ENCODE measurements at places on chromosomes 11 and 22.

DNA sequence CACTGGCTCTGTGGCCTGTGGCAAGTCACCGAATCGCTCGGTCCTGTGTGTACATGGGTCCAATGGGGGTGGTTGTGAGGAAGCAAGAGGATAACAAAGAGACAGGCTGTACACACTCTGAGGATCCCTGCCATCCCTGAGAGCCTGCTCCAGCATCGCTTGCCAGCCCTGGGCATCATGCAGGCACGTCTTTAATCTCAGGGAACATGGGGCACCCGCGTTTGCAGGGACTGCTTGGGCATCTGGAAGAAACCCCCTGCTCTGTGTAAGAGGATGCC, 1.3 kb upstream of the C1QTNF5 start:
- no peak for DNase-seq

GRCh38 chr11:330694-331357, 10.2 kb upstream of the IFITM3 start:
- DNase-seq: no peak

DNA sequence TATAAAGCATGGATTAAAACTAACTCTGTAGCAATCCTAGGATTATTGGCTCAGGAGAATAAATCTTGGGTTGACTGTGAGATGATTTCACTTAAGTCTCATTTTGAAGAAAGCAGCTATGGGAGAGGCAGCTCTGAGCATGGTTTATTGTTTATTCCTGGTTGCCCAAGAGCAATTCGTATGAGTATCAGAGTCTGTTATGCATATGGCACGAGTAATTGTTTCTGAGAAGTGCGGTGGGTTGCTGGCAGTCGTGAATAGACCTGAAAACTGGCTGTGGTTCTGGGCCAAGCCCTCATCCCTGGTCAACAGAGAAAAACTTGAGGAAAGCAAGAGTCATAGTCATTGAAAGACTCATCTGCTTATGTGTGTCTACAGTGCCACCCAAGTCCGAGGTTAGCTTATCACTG, 26.8 kb downstream of the DIXDC1 start:
- no peak for DNase-seq

- DNase-seq: no peak
Measured at GRCh38 chr22:33519071-33519973, 401.0 kb downstream of the LARGE1 start.

- no peak for DNase-seq
Measured at GRCh38 chr11:129574431-129574830, 198.8 kb downstream of the BARX2 start.

GRCh38 chr22:37281195-37281594, 1.1 kb upstream of the CYTH4 start:
- no peak for DNase-seq

GRCh38 chr11:70488171-70488703, 89.9 kb downstream of the CTTN start:
- no peak for DNase-seq

DNA sequence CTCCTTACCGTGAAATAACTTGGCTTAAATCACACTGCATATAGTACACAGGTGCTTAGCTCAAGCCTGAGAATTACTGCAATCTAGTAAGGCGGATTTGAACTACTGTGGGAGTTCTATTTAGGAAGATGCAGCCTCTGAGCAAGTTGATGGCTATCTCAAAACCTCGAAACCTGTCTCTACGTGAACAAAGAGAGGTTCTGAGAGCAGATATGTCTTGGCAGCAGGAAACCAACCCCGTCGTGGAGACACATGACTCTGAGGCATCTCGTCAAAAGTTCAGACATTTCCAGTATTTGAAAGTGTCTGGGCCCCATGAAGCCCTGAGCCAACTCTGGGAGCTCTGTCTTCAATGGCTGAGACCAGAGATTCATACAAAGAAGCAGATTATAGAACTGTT, 5.9 kb downstream of the ZNF215 start:
- no peak for DNase-seq

DNA sequence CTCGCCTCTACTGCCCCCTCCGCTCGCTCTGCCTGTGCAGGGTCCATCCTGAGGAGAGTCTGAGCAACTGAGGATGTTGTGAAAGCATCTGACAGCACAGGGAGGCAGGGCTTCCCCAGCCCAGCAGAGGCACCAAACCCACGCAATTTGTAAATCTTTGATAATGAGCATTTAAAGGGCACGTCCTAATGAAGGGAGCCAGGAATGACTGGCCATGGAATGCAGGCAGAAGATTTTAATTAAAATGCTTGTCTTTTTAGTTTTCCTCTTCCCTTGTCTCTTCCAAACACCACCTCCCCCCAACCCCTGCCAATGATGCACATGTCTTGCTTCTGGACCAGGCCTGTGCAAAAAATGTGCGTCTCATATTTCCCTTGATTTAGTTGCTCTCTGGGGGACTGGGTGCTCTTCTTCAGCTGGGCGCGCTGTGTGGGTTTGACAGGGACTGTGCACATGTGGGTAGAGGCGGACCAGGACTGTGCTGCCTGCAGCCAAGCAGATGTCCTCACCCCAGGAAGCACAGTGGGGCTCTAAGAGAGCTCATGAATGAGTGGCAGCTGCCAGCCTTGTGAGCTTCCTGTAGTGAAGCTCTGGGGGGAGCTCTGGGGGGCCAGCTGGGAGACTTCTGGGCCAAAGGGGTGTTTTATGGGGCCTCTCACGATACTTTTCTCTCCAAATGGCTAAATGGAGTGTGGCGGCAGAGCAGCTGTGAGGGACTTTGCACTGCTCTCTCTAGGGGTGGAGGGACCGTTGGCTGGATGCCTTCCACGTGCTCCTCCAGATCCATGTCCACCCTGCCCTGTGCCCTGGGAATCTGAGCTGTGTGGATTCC, 273.5 kb downstream of the ST3GAL4 start:
- no peak for DNase-seq

GRCh38 chr11:76620489-76620888, 50.1 kb downstream of the LRRC32 start:
- no peak for DNase-seq

DNA sequence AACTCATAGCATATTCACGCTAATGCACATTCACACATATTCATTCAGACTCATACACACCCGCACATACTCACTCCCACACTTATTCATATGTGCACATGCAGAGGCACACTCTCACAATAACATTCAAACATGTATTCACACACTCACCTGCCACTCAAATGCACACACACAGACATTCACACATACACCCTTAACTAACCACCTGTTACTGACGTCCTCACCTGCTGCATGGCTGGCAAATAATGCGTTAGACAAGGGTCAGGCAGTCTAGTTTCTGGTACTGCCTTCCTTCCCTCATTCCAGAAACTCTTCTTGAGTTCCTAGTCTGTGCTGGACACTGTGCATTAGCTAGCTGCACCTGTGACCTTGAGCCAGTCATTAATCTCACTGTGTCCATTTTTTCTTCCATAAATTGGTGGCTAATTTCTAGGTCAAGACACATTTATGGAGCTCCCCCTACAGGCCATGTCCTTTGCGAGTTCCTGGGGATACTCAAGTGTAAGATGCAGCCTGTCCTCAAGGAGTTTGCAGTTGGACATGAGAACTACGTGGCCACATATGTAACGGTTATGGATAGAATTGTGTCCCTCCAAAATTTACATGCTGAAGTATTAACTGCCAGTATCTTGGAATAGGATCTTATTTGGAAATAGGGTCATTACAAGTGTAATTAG, 34.5 kb upstream of the SEZ6L start:
- DNase-seq: no peak

- DNase-seq: no peak
Measured at GRCh38 chr22:27224485-27225374, 567.3 kb downstream of the MIAT start.

DNA sequence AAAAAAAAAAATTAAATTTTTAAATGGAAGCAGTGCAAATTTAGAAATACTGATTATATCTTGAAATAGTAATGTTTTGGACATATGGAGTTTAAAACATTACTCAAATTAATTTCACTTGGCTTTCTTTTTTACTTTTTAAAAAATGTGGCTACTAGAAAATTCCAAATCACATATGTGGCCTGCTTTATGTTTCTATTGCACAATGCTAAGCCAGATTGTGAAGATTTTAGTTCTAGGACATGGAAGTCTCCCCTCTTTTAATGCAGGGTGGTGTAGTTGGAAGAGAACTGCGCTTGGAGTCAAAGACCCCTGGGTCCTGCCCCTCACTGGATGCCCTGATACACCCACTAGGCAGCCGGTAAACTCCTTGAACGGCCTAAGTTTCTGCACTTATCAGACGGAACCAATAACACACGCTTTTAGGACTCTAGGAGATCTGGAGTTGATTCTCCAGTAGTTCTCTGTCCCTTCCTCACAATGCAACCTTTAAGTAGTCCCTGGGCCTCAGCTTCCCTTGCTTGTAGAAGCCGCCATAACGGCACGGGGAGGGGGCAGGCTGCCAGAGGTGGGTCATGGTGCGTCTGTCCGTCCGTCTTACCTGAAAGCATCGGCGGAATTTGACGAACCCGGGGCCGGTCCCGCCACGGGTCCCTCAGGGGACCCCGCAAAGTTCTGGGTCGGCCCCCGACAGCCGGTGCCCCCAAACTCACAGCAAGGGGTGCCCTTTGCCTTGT, 505 bp downstream of the FAM227A start:
- no peak for DNase-seq

GRCh38 chr11:75174781-75175370, 24.0 kb downstream of the SLCO2B1 start:
- DNase-seq: no peak

DNA sequence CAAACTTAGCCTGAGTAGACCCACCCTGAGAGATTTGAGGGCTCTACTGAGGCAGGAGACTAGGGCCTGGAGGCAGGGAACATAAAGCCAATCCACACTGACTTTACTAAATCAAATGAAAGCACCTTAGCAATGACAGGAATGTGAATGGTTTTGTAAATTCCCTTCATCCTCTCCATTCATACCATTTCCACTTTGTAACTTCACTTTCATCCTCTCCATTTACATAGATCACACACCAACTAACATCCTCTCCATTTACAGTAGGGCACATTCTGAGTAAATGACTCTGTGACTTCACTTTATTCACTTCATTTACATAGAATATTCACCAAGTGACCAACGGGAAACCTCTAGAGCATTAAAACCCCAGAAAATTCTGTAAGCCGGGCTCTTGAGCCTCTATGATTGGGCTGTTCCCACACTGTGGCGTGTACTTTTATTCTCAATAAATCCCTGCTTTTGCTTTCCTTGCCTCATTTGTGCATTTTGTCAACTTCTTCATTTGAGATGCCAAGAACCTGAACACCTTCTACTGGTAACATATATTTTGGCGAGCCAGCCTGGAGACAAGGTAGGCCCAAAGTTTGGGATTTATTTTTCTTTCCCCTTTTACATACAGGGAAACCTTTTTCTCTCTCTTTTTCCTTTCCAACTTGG, 82.9 kb downstream of the PIWIL4 start:
- no peak for DNase-seq

DNA sequence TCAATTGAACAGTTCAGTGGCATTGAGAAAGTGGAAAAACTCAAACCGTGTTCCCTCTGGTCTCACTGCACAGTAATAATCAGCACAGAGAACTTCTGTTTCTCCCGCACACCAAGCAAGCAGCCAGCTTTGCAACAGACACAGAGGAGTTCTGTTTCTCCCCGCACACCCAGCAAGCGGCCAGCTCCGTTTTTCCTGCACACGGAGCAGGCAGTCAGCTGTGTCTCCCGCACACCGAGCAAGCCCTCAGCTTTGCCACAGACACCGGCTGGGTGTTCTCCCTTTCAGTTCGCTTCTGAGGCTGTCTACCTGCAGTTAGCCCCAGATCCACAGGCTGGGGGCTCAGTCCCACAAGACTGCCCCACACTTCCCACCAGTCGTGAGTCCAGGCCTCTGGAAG, 9.9 kb upstream of the TALDO1 start:
- DNase-seq: no peak

- no peak for DNase-seq
Measured at GRCh38 chr11:360326-361280, 8.7 kb upstream of the B4GALNT4 start.

GRCh38 chr11:18277565-18278271, 11.7 kb downstream of the SAA1 start:
- DNase-seq: no peak

- DNase-seq: no peak
Measured at GRCh38 chr11:83008581-83008923, 63.1 kb downstream of the RAB30 start.

DNA sequence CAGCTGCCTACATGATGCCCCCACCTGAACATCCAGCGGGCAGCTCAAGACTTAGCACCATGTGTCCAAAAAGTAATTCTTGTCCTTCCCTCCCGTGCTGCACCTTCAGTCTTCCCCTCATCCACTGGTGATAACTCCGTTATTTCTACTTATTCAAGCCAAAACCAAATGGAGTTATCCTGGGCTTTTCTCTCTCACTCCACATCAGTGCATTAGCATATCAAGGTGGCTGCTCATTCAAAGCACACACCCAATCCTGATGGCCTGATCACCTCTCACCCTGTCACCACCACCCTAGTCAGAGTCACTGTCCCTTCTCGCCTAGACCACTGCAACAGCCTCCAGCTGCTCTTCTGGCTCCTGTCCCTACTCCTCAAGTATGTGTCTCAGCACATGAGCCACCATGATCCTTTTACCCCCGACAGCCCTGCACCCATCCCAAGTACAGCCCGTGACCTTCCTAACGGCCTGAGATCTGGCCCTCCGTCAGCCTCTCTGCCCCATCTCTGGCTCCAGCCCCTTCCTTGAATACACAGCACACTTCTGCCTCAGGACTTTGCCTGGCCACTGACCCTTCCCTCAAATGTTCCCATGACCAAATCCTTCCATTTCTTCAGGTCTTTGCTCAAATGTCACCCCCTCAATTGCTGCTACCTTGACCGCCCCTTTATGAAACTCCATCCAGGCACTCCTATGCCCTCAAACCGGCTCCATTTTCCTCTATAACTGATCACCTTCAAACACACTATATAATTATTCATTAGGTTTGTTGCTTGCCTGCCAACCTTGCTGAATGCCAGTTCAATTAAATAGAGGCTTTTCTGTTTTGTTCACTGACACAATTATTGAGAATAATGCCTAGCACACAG, 19.7 kb upstream of the SLC25A1 start:
- DNase-seq: no peak

- no peak for DNase-seq
Measured at GRCh38 chr11:79201677-79202347, 239.0 kb downstream of the TENM4 start.

GRCh38 chr11:70421123-70421522, 22.8 kb downstream of the CTTN start:
- no peak for DNase-seq

DNA sequence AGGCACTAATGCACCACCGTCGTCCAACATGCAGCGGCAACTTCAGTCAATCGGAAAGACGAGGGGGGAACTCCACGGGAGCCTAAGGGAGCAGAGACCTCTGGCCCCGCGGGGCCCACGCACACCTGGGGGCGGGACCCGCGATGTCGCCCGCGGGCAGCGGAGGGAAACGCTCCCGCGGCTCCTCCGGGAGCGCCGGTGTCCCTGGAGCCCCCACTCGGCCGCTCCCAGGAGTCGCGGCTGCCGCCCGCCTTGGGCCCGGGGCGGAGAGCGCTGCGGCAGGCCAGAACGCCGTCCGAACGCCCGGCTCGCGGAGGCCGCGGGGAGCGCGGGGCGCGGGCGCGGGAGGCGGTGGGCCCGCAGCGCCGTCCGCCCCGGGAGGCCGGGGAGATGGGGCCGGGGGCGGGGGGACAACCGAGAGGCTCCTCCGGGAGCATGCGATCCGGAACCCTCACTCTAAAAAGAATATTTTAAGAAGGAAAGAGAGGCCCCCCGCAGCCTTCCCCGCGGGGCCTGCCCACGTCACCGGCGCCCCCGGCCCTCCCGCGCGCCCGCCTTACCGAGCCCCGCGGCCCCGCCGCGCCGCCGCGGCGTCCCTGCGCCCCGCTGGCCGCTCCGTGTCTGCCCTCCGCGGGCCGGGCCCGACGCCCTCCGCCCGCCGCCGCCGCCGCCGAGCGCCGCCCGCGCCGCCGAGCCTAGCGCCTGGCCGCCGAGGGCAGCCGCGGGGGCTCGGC, 86.6 kb upstream of the ARHGAP32 start:
- DNase-seq: no peak

- DNase-seq: no peak
Measured at GRCh38 chr11:17645190-17645970, 74.0 kb upstream of the MYOD1 start.

Measured in stimulated activated CD8-positive, alpha-beta memory T cell treated with anti-CD3 and anti-CD28 coated beads, Interleukin-15, amount 100 ng/mL, for 24 hours (primary cell).